ENCODE measurements at places on chromosomes 4 and X.

DNA sequence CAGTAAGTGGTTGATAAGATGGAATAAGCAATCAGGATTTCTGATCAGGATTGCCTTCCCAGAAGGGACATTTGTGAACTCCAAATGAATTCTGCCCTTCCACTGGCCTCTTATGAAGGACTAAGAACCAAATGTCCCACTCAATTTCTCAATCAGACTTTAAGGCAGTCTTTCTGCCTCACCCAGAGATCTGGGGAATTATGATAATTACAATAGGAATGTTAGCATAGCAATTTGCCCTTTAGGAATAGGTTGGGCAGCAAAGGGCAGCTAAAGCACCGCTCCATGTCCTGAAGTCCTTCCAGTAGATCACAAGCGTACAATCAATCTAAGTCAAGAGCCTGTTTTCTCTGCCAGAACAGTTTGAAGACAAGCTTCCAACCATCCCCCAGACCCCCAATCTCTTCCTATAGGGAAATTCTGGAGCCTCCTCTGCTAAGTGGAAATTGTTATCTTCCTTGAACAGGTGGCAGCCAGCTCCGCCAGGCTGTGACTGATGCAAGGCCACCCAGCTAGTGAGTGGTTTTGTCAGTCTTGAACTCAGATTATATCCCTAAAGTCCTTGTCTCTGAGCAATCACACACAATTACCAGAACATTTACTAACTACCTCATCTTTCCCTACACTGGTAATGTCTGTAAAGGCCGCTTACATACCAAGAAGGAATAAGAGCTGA lies 18.6 kb downstream of the NKX3-2 start:
- no peak for DNase-seq

DNA sequence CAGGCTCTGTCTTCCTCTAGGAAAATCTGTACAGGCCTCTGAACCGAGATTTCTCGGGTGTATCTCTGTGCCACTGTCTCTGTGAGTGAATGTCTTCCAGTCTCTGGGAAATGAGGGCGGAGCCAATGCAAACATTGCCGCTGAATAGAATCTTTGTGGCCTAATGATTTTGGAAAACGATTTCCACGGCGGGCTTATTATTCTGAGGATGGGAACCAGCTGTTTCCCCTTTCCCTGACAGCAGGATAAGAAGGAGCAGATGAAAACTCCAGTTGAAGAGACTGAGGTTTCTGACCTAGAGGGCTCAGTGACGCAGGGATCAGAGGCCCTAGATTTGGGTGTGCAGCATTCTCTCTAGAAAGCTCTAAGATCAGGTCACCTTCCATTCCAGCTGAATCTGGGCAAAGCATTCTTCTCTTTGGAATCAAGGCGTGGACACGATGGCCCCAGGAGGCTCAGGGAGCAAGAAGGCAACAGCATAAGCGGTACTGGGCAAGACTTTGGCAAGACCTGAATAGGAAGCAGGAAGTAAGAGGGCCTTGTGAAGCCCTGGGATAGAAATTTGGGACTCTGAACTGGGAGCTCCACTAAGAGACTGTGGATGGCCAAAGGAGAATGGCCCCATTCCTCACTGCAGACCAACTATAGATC lies 47.3 kb downstream of the PJA1 start:
- DNase-seq, result no peak

- DNase-seq, result no peak
These were observed 72.5 kb upstream of the EMCN start for GRCh38 chr4:100590325-100590724.

GRCh38 chr4:122665161-122665929 lies 44.5 kb upstream of the IL21 start:
- no peak for DNase-seq

- no peak for DNase-seq
These were observed 80.3 kb upstream of the HHIP start for GRCh38 chr4:144565527-144566195.

DNA sequence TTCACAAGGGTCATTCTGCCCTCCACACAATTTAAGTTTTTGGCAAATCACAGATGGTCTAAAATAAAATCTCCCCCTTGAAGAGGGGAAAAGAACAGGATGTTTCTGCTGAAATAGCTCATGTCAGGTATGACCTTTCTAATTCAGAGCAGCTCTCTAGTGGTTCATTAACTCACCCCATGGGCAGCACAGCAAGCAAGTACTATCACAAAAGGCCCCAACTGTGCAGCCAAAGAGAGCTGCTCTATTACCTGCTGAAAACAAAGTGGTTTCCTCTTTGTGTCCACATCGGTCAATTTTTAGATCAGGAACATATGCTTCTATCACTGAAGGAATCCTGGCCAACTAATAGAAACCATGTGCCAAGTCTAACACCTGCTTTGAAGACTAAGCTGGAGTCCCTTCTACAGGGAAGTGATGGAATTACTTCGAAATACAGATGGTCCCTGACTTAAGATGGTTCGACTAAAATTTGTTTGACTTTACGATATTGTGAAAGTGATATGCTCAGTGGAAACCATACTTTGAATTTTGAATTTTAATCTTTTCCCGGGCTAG lies 164.3 kb downstream of the ENOX2 start:
- DNase-seq, result no peak

DNA sequence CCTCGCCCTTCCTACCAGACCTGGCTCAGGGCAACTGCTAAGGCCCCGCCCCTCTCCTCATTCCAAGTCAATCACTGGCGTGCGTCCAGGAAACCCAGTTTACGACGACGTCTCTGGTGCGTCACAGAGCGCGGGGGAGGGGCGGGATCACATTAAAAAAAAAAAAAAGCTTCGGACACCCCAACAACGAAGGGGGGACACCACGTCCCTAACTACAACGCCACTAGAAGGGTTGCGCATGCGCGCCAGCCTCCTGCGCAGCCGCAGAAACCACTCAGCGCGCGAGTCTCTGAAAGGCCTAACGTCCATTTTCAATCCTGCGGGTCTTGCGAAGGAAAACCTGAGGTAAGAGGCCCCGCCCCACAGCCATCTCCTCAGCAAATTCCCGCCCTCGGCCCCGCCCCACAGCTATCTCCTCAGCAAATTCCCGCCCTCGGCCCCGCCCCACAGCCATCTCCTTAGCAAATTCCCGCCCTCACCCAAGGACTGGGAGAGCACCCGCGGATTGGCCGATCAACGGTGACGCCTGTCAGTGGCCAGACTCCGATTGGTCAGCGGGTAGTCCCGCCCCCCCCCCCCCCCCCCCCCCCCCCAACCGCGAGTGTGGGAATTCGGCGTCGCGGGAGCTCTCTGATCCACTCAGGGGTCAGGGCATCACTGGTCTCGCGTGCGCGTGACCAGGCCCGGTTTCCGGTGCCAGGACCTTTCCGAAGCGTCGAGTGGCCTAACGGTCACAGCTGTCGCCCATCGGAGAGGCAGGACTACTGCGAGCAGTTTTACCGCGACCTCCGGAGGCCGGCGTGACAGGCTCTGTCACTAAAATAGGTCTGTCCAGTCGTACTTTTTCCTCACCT lies at the start of gene SCML1:
TSS of gene SCML1 (plus strand) at position 638 of the 854 bp plus-strand sequence. CDS start 6,694 bp downstream, outside the sequence.
- peak; percentile 99 for DNase-seq

DNA sequence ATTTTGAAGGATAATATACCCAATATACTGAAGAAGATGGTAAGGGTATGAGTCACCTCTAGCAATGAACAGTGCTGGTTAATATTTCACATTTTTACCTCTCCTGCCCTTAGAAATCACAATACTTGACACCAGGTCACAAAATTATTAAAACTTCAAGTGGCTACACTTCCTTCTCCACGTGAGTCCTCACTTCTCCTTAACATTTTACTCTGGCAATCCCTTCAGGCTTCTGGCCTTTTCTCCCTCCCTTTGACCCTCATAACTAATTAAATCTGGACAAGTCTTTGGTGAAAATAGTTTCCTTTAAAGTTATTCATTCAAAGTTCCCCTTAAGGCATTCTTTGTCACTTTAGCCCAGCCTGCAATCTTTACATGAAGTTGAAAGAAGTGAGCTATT lies 190.4 kb downstream of the UNC5C start:
- no peak for DNase-seq

- no peak for DNase-seq
These were observed 6.1 kb upstream of the CUL4B start for GRCh38 chrX:120566817-120567216.

- no peak for DNase-seq
These were observed 1296.1 kb upstream of the PCDH7 start for GRCh38 chr4:29423836-29424721.

DNA sequence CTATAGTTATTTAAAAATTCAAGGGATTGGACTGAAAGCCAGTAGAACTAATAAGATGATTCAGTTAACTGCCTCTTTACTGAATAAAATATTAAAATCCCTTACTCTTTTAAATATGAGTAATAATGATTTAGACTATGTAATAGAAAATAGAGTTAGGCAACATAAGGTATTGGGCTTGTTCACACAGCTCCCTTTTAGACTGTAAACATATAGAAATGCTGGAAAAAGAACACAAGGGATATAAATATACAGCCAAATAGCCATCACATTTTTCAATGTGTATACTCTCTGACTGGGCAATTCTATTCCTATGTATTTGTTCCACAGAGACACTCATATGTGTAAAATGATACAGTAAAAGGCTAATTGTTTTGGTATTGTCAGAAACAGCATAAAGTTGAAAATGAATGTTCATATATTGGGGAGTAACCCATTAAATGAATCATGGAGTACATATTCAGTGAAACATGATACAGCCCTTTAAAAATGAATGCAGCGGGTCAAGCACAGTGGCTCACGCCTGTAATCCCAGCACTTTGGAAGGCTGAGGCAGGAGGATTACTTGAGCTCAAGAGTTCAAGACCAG lies 129.8 kb downstream of the TBC1D19 start:
- DNase-seq, result no peak

DNA sequence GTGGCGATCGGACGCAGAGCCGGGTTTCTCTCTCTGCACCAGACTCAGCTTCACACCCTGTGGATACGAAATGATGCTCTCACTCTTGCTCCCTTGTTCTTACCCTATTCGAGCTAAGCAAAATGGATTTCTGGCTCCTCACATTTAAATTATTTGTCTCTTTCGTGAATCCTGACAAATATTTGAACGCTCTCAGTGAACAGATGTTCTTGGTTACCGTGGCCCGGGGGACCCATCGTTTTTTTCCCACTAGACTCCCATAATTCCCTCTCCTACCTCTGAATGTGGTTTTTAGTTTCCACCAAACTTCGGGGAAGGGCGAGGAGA lies 630 bp downstream of the SMARCA5 start:
- no peak for DNase-seq

GRCh38 chr4:180558427-180558826 lies 1684.8 kb upstream of the TENM3 start:
- DNase-seq, result no peak

GRCh38 chrX:12929701-12930100 lies 23.3 kb downstream of the TLR8 start:
- no peak for DNase-seq

GRCh38 chr4:8906991-8907595 lies 35.5 kb upstream of the HMX1 start:
- peak; percentile 10 for DNase-seq

DNA sequence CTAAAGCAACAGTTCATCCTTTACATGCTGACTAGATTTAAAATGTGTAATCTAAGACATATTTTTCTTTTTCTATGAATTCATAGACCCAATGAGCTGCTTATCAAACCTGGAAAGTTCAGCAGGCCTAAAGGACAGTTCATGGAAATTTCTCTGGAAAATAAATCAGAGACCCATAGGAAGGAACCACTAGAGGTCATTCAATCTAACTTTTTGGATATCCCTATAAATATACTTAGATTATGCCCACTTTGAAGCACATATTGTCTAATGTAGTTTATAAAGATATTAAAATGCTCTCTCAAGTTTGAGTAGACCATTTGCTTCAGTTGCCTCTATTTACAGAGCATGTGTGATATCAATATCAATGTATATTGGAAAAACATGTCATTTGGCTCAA lies 473.0 kb downstream of the FAT4 start:
- no peak for DNase-seq

DNA sequence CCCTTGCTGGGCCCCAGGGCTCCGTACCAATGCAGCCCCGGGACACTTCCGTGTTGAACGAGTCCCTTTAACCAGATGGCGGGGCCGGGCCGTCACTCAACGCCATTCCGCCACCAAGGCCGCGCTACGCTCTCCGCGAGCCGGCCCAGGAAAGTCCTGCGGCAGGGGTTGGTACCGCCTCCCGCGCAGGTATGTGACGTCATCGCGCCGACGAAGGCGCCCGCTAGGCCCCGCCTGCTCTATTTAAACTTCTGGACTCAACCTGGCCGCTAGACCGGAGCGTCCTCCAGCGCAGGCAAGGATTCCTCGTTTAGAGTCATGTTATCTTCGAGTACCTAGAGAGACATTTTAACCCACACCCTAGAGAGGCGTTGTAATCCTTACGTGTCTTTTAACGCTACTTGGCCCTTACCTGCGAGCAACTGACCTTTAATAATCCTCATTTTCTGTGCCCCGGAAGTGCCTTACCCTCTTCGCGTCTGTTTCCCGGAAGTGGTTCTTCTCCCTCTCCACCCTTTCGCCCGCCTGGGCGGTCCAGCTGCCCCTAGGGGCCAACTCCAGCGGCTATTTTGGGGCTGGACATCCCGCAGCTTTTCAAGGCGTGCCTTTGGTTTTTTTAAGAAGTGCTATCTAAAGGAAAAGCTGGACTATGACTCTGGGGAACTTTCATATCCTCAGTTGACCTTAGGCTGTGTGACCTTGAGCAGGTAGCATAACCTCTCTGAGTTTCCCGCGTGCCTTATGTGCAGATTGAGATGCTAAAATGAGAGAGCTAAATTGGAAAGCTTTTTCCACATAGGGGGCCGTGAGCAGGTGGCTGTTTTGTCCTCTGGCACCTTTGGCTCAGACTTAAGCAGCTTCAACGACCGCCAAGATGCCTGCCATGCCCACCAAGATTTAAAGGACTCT lies at the start of gene PNPLA4:
TSS of gene PNPLA4 (minus strand) at position 155 of the 909 bp plus-strand sequence. CDS start 1,294 bp downstream, outside the sequence.
- peak; percentile 45 for DNase-seq

DNA sequence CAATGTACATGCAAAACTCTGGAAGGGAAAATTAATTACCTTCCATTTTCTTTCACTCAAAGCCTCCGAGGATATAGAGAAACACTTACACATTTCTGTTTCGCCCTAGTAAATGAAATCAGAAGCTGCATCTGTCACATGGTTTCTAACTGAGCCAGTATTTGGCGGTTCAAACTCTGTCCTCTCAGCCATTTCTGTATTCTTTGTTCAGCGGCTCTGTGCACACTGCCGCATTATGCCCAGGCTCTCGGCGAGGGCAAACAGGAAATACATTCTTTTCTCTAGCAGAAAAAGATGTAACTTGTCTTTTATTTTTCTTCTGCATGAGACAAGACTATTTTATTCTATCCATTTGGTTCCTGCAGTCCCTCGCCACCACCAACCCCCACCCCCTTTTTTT lies 71.4 kb upstream of the GPM6B start:
- no peak for DNase-seq

DNA sequence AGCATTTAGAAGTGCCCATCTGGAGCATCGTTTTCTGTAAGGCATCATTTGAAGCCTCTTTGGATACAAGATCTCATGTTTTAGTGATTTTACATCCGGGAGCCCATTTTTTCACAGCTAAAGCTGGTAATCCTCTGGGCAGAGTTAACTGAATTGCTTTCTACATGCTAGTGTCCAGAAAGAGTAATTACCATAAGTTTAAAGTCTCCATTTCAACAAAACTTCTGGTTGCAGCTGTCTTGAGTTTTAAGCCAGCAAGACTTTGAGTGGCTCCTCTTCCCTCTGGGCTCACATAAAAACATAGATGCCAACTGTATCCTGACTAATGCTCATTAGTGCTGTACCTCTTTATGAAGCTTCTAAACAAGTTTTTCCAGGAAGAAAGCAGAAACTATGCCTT lies 65.4 kb downstream of the GPRIN3 start:
- DNase-seq, result no peak

GRCh38 chrX:100479329-100479728 lies 69.3 kb upstream of the PCDH19 start:
- DNase-seq, result no peak

Data from tibial artery (tissue), 4 donors.